ENCODE measurements at places on chromosomes 2 and 18.
A peak's percentile ranks its signal among the peaks of the same experiment; 100 is the strongest.

- no peak for DNase-seq
Measured at GRCh38 chr2:28956415-28956826, 24.7 kb upstream of the TOGARAM2 start.

DNA sequence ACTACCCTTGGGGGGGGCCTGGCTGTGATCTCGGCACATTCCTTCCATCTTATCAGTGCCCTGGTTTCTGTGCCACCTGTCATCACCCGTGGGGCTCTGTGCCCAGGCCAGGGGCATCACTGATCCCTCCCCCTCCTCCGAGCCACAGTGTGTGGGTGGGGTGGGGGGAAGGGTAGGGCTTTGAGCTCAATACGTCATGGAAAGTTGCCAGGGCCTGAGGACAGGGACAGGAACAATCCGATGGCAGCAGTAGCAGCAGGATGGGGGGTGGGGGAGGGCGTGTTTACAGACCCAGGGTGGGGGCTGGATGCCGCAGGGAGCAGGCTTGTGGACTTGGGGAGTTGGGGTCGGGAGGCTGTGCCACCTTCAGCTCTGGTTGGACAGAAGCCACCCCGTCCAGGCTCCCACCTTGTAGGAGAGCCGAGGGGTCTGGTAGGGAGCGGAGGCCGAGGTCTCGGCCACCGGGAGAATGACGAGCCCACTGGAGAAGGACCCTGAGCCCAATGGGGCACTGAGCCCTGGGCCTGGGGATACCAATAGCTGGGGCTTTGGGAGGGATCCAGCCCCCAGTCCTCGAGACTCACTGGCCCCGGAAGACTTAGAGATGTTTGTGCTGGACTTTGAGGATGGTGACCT lies 3.5 kb downstream of the SLC4A3 start:
- DNase-seq = no peak

GRCh38 chr2:218472988-218473387 lies 54.1 kb downstream of the VIL1 start:
- no peak for DNase-seq

GRCh38 chr2:38856165-38856564 lies 19.6 kb downstream of the DHX57 start:
- no peak for DNase-seq

DNA sequence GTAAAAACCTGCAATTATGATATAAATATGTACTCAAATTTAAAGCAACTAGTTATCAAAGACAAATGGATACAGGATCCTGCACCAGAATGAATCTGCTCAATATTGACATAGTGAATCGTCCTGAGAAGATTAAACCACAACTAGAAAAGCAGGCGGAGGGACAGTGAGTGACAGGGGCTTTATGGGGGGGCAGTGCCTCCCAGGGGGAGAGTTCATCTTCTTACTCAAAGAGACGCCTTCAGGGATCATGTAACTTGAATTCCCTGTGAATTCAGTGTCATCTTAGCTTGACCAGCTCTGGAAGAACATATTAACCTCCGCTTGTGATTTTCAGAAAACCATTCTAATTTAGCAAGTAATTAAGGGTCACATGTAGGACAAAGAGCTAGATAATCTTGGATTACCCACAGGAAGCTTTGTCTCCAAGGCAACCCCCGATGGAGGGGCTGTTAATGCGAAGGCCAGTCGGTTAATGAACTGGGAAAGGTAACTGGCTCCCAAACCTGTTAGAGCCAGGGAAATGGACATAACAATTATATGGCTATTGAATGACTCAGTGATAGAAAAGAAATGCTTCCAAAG lies 17.4 kb upstream of the LMAN1 start:
- no peak for DNase-seq

- no peak for DNase-seq
Measured at GRCh38 chr2:60530660-60531281, 22.7 kb downstream of the BCL11A start.

GRCh38 chr2:62304429-62305417 lies 108.8 kb downstream of the B3GNT2 start:
- no peak for DNase-seq

- DNase-seq = no peak
Measured at GRCh38 chr2:45007961-45008295, 1.3 kb downstream of the SIX2 start.

GRCh38 chr2:163692611-163693482 lies 43.0 kb downstream of the FIGN start:
- no peak for DNase-seq

DNA sequence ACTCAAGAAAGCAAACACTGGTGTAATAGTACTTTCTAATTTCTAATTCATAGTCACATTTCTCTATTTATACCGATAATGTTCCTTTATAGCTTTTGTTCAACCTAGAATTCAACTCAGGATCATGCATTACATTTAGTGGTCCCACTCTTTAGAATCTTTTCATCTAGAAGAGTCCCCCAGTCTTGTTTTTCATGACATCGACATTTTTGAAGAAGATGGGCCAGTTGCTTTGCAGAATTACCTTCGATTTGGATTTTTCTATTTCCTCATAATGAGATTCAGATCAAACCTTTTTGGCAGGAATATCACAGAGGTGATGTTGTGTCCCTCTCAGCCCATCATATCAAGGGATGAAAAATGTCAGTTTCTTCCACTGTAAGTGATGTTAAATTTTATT lies 35.3 kb downstream of the KIAA2012 start:
- DNase-seq = no peak

DNA sequence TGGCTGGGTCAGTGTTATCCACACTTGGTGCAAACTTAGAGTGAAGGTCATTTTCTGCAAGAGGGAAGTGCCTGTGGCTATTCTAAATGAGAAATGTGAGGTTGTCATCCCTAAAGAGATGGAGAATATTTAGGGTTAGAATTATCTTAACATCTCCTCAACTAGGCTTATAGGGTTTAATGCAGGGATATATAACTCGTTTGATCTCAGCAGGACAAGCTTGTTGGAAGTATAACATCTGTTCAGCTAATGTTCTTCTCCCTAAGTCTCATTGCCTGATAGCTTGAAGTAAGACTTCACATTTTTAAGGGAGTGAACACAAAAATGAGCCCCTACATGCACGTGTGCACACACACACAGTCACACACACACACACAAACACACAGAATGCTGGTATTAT lies 75.9 kb upstream of the NRXN1 start:
- DNase-seq = no peak

GRCh38 chr2:136207030-136207623 lies 89.2 kb upstream of the CXCR4 start:
- no peak for DNase-seq

GRCh38 chr2:232132181-232132580 lies 170.7 kb downstream of the DIS3L2 start:
- DNase-seq = no peak

DNA sequence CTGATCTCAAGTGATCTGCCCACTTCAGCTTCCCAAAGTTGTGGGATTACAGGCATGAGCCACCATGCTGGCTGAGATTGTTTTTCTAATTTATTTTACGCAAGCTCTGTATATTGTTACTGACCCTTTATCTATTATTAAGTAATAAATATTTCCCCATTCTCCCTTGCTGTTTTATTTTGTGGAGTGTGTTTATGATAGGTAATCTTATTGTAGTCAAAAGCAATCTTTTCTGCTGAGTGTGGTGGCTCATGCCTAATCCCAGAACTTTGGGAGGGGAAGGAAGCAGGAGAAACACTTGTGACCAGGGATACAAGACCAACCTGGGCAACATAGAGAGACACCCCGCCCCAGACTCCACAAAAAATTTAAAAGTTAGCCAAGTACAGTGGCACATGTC lies 55.2 kb upstream of the RTN4 start:
- no peak for DNase-seq

GRCh38 chr18:3592864-3593263 lies 142.9 kb downstream of the TGIF1 start:
- no peak for DNase-seq

GRCh38 chr2:84971510-84972206 lies 697 bp downstream of the KCMF1 start:
- DNase-seq = no peak

GRCh38 chr2:66531567-66531966 lies 96.6 kb downstream of the MEIS1 start:
- DNase-seq = no peak

- DNase-seq = no peak
Measured at GRCh38 chr2:233140077-233140585, 80.0 kb downstream of the INPP5D start.

DNA sequence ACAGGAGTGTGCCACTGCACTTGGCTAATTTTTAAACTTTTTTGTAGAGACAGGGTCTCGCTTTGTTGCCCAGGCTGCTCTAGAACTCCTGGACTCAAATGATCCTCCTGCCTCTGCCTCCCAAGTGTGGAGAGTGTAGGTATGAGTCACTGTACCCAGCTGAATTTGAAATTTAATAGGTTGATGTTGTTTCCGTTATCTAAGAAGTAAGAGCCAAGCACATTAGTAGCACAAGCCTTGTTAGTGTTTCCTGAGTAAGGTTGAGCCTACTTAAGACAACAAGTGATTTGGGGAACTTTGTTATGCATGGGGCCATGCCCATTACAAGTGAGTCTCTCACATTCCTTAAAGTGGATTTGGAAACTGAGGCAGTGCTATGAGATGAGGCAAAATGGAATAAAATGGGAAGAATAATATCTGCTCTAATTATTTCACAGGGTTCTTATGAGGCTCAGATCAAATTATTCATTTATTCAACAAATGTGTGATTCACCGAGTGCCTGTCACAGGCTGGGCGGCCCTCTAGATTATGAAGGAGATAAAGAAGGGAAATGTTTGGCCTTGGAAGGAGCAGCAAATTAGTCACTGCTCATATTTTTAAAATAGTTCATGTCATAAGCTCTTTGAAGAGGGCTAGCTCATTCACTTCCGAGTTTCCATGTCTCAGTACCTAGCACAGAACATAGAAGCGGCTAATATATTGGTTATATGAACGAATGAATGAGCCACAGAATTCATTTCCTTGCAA lies 217.2 kb downstream of the LDLRAD4 start:
- no peak for DNase-seq

- peak; percentile 95 for DNase-seq
Measured at GRCh38 chr2:152525277-152525838, 190.4 kb downstream of the FMNL2 start.

GRCh38 chr2:64141674-64142405 lies 2.4 kb downstream of the PELI1 start:
- DNase-seq = no peak

- DNase-seq = no peak
Measured at GRCh38 chr18:74006143-74006542, 141.5 kb downstream of the FBXO15 start.

- DNase-seq = no peak
Measured at GRCh38 chr18:48802543-48803290, 148.0 kb downstream of the SMAD7 start.

DNA sequence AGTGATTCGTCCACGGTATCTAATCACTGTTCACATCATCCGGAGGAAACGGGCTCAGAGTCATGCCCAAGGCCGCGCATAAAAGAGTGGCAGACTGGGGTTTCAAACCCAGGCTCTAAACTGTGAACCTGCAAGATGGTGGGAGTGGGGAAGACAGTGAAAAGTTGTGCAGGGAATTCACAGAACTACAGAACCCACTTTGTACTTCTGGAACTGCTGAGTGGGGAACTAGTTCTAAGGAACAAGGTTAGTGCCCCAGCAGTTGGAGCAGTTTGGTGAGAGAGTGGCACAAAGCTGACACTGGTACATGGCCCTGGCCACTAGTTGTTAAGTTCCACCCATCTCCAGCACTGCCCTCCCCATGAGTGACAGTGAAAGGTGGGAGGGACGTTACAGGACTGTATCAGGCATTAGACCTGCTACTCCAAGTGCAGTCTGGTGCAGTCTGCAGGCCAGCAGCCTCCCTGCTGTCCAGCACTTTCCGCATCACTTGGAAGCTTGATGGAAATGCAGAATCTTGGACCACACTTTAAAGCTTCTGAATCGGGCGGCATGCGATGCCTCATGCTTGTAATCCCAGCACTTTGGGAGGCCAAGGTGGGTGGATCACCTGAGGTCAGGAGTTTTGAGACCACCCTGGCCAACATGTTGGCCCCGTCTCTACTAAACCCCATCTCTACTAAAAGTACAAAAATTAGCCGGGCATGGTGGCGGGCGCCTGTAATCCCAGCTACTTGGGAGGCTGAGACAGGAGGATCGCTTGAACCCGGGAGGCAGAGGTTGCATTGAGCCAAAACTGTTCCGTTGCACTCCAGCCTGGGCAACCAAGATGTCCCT lies 47.3 kb downstream of the C2orf42 start:
- DNase-seq = peak; percentile 49

DNA sequence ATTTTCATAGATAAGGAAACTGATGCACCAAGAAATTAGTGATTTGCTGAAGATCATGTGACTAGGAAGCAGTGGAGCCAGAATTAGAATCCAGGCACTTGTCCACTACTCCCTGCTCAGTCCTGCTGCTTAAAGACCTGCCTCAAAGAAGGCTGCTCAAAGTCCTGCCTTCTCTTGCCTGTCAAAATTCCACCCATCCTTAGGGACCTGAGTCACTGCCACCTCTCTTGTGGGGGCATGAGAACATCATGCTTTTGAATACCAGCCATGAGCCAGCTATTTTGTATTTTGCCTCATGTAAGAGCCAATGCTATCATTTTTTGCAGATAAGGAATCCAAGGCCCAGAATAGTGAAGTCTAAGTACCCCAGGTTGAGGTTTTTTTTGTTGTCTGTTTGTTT lies 47.1 kb downstream of the DDX1 start:
- DNase-seq = no peak

DNA sequence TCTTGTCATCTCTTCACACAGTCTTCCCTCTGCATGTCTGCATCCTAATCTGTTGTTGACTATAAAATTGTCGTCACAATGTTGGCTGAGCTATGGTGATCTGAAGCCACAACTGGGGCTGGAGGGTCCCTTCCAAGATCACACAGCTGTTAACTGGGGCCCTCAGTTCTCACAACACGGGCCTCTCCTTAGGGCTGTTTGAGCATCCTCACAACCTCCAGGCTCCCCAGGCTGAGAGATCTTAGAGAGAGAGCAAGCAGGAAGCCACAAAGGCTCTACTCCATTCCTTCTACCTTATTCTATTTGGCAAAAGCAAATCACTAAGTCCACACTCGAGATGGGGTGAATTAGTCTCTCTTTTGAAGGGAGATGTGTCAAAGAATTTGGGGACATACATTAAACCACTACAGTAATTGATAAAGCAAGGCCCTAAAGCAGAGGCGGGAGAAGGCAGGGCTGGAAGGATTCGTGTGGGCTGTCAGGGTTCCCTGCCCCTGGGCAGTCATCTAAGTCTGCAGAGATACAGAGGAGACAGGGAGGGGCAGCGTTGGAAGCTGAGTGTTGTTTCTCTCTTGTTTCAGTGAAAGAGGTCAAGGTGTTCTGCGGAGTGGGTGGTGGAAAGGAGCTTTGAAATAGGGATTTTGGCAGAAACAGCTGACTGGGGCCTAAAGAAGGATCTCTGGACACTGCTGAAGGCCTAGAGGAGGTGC lies 15.9 kb downstream of the MYO7B start:
- no peak for DNase-seq

GRCh38 chr2:7969756-7970515 lies 711.9 kb upstream of the ID2 start:
- no peak for DNase-seq

DNA sequence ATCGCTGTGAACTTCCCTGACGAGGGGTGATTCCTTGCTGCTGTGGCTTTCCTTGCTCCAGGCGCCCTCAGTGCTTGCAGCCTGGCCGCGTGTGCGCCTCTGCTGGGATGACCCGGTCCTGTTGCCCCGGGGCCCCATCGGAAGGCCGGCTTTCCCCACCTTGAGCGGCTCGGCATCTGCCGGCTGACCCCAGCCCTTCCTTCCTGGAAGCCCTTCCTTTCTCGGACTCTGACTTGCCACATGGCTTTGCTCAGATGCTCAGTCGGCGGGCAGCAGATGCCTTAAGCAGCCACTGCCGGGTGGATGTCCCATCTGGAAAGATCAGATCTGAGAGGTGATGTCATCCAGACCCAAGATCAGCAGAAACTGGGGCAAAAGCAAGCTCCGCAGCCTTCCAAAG lies 100.5 kb upstream of the ODC1 start:
- DNase-seq = no peak

GRCh38 chr2:181818840-181819239 lies 72.7 kb upstream of the ITPRID2 start:
- DNase-seq = no peak
